ENCODE measurements at places on chromosomes 3 and 15.

DNA sequence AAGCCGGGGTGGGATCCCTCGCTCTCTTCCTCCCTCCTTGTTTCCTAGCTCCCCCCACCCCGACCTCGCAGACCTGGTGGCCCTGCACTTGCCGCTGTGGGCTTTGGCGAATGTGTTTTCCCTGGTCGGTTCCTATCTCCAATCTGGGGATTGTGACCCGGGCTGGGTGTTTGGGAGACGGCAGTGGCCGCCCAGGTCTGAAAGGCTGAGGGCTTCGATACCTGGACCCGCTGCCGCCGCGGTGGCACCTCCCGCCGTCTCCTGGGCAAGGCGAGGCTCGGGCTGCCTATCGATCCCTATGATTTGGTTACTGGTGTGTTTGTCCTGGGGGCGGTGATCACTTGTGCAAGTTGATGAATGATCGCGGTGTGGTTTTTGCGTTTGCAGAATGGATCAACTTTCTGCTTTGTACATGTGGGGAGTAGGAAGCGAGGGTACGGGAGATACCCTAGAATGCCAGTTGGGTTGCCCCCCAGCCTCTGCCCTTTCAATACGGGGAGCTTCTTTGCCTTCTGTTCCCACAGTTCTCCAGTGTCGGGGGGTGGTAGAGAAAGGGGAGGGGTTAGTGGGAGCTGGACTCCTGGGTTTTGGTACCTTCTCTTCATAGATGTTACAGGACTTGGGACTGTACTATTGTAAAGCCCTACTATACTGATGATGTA, 3.0 kb downstream of the BBX start:
- DNase-seq, result peak; percentile 7

GRCh38 chr15:31448635-31448979, 122.0 kb downstream of the KLF13 start:
- no peak for DNase-seq

- no peak for DNase-seq
Observed at GRCh38 chr15:65069779-65070546, 2.2 kb upstream of the RASL12 start.

GRCh38 chr15:52139599-52140462, 27.3 kb upstream of the BCL2L10 start:
- DNase-seq, result peak; percentile 65

DNA sequence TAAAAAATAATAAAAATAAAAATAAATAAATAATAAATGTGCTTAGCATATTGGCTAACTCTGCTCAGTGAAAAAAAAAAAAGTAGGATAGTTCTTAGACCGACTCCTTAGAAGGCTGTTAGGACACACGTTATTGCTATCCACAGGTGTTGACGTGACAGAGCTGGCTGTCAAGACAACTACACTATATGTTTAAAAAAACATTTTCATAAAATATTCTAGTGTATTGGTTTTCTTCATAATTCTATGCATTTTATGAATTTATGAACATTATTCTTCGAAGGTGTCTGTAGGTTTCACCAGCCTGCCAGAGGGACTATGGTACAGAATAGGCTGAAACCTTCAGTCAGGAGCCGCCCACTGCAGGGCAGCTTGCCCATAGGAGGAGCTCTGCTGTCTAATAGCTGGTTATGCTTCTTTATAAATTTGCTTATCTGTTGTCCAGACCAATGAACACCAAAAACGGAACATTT, 9.2 kb downstream of the TM4SF1 start:
- no peak for DNase-seq

DNA sequence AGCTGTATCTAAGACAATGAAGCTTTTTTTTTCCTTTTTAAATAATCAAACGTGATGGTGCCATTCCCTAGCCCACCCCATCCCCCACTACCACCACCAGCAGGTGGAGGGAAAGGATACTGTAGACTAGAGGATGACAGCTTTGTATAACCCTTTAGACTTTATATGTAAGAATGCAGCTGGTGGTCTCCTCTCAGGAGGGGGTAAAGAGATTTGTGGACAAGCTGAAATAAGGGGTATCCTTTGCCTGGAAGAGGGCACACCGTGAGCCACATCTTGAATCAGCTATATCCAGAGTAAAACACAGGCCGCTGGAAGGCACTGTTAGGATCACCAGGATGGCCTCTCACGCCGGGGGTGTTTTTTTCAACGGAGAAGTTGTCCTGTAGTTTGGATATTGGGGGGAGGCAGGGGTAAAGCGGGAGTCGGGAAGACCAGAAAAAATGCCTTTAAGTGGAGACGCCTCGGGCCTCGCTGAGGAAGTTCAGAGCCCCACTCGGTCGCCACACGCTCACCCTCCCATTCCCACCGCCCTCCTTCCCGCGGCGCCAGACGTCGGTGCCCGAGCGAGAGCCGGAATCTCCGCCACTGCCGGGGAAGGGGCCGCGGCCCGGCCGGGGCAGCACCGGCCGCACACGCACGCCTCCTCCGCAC, 986 bp downstream of the KPNA4 start:
- no peak for DNase-seq

DNA sequence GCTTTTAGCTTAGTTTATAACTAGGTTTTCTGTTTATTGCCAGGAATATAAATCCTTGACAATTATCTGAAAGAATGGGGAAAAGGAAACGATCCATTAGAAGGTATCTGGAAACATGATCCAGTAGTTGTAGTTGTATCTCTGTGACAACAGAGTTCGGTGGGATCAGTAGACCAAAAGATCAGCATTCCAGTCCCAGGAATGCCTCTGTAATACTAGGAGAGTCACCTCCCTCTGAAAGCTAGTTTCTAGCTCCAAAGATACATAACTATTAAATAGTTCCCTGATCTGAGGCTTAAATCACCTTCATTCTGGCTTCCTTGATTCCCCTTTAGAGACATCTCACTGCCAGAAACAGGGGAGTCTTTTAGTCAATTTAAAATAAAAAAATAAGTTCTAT, 34.1 kb downstream of the MB21D2 start:
- DNase-seq, result no peak

DNA sequence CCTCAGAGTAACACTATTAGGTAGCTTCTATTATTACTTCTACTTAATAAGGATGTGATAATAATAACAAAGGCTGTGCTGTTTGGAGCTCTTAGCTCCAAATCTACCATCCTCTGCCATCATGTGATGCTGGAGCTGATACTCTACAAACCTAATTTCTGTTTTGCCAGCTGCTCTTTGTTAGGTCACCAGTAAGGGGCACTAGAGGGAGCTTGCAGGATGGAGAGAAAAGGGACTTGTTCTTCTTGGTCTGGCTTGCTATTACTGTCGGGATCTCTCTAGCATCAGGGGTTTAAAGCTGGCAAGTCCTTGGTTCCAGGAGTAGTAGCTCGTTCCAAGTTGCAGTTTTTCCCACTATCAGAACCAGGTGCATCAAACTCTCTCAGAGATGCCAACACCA, 194.9 kb upstream of the KBTBD8 start:
- DNase-seq, result no peak

- no peak for DNase-seq
Observed at GRCh38 chr15:98713585-98714001, 65.3 kb downstream of the IGF1R start.

DNA sequence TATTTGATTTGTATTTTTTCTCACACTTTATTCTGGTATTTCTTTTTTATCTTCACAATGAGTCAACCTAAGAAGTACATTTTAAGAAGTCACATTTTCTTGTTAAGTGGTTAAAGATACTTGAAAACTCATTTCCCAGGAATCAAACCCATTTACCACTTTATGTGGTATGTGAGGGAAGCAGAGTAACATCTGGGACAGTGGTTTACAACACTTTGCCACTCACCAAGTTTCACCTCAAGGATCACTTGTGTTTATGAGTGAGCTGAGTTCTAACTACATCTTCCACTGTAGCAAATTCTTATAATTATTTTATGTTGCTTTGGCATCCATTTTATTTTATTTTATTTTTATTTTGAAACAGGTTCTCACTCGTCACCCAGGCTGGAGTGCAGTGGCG, 53.8 kb downstream of the IGSF11 start:
- DNase-seq, result no peak

DNA sequence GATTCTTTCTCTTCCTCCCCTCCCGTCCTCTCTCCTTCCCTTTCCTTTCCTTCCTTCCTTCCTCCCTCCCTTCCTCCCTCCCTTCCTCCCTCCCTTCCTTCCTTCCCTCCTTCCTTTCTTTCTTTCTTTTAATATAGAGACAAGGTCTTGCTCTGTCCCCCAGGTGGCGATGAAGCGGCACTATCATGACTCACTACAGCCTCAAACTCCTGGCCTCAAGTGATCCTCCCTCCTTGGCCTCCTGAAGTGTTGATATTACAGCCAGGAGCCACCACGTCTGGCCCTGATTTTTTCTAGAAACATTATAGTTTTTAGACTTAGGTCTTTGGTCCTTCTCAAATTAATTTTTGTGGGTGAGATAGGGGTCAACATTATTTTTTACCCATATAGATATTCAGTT, 15.5 kb downstream of the GRM2 start:
- no peak for DNase-seq

- DNase-seq, result peak; percentile 29
Observed at GRCh38 chr3:112134335-112135124, 1.5 kb upstream of the GCSAM start.

DNA sequence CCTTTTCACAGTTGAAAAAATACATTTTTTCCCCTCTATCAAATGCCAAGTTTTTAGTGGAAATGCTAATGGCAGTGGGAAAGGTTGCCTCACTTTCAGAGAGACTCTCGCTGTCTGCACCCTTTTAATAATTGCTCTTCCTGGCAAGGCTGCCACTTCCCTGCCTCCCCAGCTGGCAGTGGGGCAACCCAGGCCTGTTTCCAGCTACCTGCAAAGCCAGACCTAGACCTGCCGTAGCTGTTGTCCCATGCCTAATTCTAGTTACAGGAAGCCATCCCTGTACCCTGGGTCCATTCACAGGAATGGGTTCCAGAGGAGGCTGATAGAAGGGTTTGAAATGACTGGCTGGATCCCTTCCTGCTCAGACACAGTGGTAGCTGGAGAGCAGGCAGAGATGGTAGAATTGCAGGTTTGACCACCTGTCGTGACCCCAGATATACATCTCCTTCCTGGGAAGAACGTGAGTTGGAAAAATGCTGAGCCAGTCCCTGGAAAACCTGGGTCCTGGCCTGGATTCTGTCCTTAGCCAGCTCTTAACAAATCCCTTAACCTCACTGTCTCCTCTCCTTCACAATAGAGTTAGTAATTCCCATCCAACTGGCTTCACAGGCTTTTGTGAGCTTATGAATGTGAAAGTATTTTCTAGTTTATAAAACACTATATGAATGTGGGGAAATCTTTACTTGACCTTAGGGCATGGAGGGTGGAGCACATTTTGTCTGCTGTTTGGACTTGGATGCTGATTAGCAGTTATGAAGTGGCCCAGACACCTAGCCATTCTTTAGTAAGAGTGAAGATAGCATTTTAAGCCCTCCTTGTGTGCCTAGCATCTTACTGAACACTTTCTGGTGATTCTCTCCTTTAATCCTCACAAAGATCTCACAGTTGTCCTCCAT, 12.9 kb upstream of the ALPK3 start:
- no peak for DNase-seq

DNA sequence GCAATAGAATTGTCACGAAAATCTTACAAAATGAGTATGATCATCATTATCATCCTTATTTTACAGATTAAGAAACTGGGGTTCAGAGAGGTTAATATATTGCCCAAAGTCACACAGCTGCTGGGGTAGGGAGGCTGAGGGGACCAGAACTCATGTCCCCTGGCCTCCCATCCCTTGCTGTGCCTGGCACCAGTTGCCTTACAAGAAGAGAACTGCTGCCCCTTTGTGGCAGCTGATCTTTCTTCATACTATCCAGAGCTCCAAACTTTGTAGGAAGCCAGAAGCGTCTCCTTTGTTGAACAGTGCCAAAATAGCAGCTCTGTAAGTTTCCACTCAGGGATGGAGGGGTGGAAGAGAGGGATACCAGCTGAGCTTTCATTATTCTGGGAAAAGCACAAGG, 236.8 kb upstream of the TBC1D5 start:
- no peak for DNase-seq

DNA sequence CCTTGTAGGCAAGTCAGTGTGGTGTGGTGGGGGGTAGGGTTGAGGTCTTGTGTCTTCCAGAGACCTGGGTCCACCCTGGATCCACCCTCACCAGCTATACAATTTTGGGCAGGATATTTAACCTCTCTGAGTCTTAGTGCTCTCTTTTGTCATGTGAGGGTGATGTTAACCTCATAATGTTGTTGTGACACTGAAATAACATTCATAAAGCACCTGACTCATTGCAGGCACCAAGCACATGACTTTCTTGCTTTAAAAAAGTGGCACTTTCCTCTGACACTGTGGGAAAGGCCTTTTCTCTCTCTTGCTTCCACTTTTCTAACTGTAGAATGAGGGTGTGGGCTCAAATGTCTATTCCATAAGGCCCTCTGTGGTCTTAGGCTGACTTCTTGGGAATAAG, 75.5 kb downstream of the SCN10A start:
- no peak for DNase-seq

GRCh38 chr3:194125442-194125841, 10.5 kb upstream of the HES1 start:
- no peak for DNase-seq

- DNase-seq, result no peak
Observed at GRCh38 chr3:165884518-165884917, 47.3 kb upstream of the BCHE start.

DNA sequence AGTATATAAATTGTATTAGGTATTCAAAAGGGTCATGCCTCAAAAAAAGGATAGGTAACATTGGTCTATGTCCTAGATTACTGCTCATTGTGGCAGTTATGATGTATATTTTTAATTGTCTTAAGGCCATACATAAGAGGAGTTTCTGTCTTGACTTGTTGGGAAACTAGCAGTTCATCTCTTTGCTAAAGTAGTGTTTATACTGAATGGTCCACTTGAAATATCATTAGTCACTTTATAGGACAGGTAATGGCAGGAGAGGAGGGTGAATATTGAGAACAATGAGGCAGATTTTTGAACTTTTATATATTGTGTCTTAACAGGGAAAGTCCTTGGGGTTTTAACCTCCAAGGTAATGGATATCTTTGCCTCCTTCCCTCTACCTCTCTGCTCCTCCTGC, 58.4 kb downstream of the TP63 start:
- DNase-seq, result no peak

DNA sequence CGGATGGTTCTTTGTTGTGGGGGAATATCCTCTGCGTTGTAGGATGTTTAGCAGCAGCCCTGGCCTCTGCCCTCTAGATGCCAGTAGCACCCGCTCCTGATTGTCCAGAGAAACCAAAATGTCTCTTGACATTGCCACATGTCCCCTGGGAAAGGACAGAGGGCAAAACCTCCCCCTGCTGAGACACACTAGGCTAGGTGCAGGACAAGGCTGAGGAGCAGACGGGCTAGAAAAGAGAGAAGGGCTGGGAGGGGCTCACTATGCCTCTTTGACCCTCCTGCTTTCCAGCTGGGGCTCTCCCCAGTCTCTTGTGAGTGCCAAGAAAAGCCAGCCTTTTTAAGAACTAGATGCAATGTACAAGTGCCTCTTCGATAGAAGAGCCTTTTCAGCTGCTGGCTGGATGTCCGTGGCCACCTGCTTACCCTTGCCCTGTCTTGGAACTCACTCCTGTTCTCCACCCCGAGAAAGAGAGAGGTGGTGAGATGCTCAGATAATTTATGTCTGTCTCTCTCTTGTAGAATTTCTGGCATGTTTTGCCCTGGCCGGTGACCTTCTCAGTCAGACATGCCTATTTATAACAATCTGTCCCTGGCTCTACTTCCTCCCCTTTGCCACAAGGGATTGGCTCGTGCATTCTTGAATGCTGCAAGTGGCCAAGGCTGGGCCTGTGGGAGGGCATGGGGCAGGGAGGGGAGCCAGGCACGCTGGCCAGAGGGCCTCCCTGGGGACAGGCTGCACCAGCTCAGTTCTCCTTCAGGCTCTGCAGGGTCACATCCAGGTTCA, 142.6 kb downstream of the RPLP1 start:
- no peak for DNase-seq
